ENCODE measurements at places on chromosomes 5 and 9. TPM values are rescaled to one million over a fixed set of nuclear protein-coding genes. Genes with fewer than 3 reads are reported as not detected.

The IL33 gene
- total RNA-seq, result under 0.01 TPM

The IFNA21 gene
- not detected for total RNA-seq

The PCDHGB7 gene
- 18.5 TPM for total RNA-seq

The FRRS1L gene
- 0.36 TPM for total RNA-seq

GRCh38 chr5:26295541-26295940 lies 742.8 kb downstream of the CDH9 start:
- DNase-seq, result no peak

- no peak for DNase-seq
Measured at GRCh38 chr9:111237447-111237846, 92.6 kb downstream of the OR2K2 start.

- peak; percentile 91 for DNase-seq
Measured at GRCh38 chr9:38141746-38142591, 72.9 kb upstream of the SHB start.

DNA sequence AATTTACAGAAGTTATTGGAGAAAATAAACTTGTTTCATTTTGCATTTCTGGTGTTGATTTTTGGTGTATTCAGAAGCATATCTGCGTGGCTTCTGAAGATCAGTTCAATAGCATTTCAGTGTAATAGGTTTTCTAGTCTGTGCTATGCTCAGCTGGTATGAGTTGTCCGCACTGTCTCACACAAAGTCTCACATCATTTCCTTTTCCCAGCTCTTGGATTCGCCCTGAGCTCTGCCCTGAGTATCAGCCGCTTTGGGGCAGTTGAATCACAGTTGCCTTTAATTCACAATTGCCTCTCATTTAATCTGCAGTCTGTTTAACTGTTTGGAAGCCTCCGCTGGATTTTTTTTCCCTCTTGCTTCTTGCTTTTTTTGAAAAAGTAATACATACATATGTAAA lies 6.4 kb upstream of the TTC23L start:
- no peak for DNase-seq

DNA sequence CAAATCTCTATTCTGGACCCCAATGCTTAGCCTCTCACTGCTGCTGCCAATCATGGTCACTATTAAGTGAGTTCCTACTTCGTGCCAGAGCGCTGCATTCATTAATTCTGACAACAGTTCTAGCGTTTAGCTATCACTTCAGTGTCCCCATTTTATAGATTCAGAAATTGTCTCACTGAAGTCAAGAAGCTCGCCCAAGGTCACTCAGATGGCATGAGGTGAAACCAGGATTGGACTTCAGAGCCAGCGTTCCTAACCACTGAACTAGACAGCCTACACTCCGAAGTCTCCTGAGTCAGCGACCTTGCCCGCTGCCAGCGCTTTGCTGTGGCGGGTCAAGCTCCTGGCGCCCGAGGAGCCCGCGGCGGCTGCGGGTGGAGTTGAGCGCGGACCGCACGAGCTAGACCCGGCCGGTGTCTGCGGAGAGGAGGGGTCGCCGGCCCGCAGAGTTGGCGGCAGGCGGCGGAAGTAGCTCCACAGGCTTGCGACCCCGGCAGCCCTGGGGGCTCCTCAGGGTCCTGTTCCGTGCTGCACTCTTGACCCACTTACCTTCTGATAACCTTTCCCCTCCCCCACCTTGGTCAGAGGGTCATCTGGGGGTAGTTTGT lies 2.1 kb upstream of the GABRB2 start:
- DNase-seq, result peak; percentile 50

- no peak for DNase-seq
Measured at GRCh38 chr5:159765135-159765433, 151.2 kb upstream of the ADRA1B start.

DNA sequence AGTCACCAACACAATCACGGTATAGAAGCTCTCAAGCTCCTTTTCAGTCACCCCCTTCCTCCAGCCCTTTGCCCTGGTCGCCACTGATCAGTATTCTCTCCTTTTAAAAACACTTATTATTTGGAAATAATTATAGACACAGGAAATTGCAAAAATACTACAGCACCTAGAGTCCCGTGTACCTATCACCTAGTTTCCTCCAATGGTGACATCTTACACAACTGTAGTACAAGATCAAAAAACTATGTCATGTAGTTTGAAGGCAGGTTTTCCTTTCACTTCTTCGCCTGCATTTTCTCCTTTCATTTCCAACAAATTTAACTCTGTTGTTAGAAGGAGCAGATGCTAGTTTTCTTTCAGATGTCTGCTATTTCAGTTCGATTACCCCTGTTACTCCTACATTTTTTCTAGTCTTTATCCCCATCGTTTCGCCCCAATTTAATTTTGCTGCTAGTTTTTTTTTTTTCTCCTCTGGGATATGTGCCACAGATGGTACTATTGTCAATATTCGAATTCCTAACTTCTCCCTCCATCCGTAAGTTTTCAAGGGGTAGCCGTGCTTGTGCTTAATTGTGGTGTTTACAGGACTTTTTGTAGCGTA lies 612 bp upstream of the ATG10 start:
- no peak for DNase-seq

- DNase-seq, result peak; percentile 86
Measured at GRCh38 chr5:32489791-32490562, 45.4 kb upstream of the ZFR start.

GRCh38 chr9:104361207-104361606 lies 142.9 kb upstream of the OR13F1 start:
- DNase-seq, result no peak

GRCh38 chr5:154767576-154767975 lies 12.4 kb downstream of the LARP1 start:
- no peak for DNase-seq

GRCh38 chr5:171299851-171300250 lies 9.2 kb upstream of the TLX3 start:
- DNase-seq, result no peak

Measured in osteoblast (primary cell).